Stimulated activated memory B cell treated with anti-CD40 and anti-IgM and Interleukin-4, amounts not matched to agents 10 μg/mL and 1 μg/mL and 100 μg/mL, for 72 hours (primary cell): ENCODE measurements at places on chromosomes 1 and 21.

DNA sequence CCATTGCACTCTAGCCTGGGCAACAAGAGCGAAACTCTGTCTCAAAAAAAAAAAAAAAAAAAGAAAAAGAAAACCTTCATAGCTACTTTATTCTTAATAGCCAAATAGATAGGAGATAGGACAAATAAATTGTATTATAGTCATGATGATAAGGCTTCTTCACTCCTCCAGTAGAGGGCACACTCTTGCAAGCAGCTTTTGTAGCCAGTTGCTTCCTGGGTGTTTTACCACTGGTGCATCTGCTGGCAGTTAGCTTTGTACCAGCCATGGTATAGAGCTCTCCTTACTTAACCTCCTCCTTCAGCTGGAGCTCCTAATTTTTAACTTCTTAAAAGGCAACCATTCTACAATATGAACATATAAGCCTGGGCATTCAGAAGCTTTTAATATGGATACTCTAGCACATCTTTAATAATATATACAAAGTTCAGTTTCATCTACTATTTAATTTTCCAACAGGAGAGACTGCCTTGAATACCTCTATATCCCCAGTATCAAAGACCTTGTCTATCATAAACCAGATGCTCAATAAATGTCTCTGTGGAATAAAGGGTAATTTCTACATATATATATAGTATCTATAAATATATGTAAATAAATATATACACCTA, 35.8 kb downstream of the EVI5 start:
- H3K27me3 ChIP-seq = no peaks in the 10 kb centered on the region
- peaks cover 21% of the 10 kb centered on the region for H3K4me1 ChIP-seq
- no peaks in the 10 kb centered on the region for H3K36me3 ChIP-seq
- ATAC-seq = peak; percentile 64
- H3K4me3 ChIP-seq = no peak overlapping the region
- H3K27ac ChIP-seq = no peak overlapping the region

GRCh38 chr1:226325178-226325577, 16.2 kb upstream of the LIN9 start:
- ATAC-seq = no peak
- no peak overlapping the region for H3K4me3 ChIP-seq
- no peak overlapping the region for H3K27ac ChIP-seq

DNA sequence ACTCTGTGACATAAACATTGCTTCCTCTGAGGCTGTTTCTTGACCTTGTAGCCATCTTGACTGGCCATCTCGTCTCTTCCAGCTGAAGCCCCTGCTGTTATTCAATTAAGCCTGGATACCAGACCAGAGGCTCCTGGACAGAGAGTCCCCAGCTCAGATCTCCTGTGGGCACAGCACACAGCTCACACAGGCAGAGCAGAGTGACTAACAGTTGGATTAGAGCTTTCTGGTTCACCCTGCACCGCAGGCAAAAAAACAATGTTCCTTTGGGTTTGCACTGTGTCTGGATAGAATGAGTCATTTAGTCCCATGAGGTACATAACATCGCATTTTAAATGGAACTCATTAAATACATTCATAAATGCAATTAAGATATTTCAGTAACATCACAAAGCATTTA, 33.4 kb upstream of the USH2A start:
- H3K4me1 ChIP-seq = peaks cover 6% of the 10 kb centered on the region
- H3K27ac ChIP-seq = no peak overlapping the region
- no peak for ATAC-seq
- H3K36me3 ChIP-seq = no peaks in the 10 kb centered on the region

DNA sequence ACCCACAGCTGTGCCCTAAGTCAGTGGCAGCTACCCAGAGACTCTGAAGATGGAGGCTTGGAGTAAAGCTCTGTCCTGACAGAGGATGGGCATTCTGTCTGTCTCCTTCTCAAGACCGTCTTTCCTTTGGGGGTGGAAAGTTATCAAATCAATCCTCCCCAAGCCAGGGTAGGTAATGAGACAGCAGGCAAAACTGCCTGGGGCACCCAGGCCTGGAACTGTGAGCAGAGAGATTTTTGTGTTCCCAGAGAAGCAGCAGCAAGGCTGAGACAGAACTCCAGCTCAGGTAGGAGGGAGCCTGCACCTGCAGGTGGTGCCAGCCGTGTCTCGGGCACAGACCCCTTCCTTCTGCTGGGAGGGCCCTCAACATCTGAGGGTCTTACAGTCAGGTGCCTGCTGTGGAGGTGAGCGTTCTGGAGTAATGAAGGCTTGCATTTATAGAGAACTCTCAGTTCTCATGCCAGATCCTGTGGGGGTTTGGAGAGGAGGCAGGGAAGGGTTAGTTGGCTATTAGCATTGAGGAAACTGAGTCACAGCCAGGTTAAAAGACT, 95.6 kb downstream of the RIPK4 start:
- ATAC-seq = no peak
- peaks cover 29% of the 10 kb centered on the region for H3K27me3 ChIP-seq
- H3K4me3 ChIP-seq = no peak overlapping the region
- H3K27ac ChIP-seq = no peak overlapping the region
- H3K36me3 ChIP-seq = no peaks in the 10 kb centered on the region
